Activated CD4-positive, alpha-beta T cell treated with anti-CD3 and anti-CD28 coated beads, Interleukin-2, amount 10 ng/mL, durations not matched to agents 7 days and 5 days (primary cell): ENCODE measurements at places on chromosomes 5 and 9. TPM values are rescaled to one million over a fixed set of nuclear protein-coding genes. Genes with fewer than 3 reads are reported as not detected.

ACTBL2 gene
- total RNA-seq = not detected

SRP19 gene
- total RNA-seq = 51.9 TPM

IL5 gene
- total RNA-seq = 0.33 TPM

ANKRD31 gene
- 0.17 TPM for total RNA-seq

PLPP6 gene
- 9.9 TPM for total RNA-seq
